ENCODE measurements at places on chromosomes 3 and 15.

- DNase-seq, result no peak
Observed at GRCh38 chr3:643376-643775, 446.8 kb downstream of the CHL1 start.

- DNase-seq, result peak; percentile 86
Observed at GRCh38 chr3:12891985-12892839, 50.8 kb upstream of the RPL32 start.

DNA sequence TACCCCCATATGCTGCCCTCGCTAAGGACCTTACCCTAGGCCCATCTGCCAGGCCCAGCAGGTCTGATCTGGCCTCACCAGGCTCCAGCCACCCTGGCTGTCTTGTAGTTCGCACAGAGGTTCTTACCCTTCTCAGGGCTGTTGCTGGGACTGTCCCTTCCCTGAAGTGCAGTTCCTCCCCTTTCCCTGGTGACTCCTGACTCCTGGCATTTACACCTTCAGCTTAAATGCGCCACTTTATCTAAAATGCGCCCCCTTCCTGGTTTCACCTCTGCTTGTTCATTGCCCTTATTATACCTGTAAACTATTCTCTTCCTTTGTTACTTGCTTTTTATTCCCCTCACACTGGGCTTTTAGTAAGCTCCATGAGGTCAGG is 835 bp upstream of the TTLL3 start:
- DNase-seq, result no peak

- DNase-seq, result no peak
Observed at GRCh38 chr3:150015901-150016300, 45.2 kb upstream of the PFN2 start.

DNA sequence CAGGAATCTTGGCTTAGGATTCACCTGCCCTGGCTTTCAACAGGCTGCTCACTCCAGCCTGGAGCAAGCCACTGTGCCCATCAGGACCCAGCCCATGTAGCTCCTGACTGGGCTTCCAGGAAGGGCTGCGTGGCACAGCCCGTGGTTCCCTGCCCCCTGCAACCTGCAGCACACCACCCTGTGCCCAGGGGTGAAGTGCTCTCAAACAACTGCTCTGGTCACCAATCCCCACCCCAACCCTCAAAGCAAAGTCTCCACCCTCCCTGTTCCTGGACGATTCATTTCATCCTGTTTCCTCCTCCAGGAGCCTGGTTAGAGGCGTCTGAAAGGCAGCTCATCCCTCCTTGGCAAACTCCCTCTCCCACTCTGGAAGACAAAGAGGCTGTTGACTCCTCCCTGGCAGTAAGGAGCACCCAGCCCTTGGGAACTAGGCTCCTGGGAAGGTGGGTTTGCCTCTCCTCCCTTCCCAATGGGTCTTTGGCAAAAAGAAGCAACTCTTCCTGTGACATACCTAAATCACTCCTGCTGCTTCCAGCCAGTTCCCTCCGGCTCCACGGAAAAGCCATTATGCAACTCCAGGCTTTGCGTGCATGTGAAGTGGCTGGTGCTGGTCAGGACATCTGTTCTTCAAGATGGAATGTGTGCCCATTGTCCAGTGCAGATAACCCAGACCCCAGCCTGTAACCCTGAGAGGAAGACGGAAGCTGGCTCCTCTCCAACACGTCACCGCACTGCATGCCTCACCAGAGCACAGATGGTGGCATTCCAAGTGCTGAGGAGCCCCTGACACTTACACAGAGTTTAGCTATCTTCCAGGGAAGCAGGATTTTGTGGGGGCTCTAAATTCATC is 29.1 kb upstream of the VIPR1 start:
- DNase-seq, result no peak

- no peak for DNase-seq
Observed at GRCh38 chr15:39144613-39145499, 436.0 kb upstream of the THBS1 start.

- peak; percentile 70 for DNase-seq
Observed at GRCh38 chr3:122890077-122890719, 95.3 kb downstream of the SLC49A4 start.

DNA sequence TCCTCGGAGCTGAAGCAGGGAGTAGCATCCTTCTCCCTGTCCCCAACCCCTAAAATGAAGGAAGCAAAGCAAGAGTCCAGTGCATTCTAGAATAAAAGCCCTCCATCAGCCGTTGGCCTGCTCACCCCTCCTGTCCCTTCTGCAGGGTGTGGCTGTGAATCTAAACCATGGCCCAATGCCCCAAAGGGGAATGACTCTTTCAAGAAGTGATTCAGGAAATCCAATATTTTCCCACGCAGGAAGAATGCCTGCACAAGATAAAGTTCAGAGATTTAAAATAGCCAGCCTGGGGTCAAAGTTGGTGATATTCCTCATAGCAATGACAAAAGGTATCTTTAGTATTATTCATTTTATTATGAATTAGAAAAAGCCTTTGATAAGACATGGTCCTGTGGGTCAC is 38.5 kb downstream of the SLCO2A1 start:
- DNase-seq, result no peak

DNA sequence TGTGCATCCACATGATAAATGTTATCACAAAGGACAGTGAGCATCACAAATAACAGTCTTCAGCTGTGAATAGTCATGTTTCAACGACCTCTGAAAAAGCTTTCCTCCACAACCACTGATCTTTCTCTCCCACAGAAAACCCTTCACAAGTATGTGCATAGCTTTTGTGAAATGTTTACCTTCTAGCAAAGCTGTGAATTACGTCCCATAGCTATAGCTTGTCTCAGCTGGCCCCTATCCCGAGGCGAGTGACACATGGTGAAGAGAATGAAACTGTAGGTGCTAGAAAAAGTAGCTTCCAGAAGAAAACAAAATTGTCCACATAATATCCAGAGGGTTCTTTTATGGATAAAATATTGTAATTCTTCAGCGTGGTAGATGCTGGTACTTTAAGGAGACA is 182.0 kb downstream of the FGF12 start:
- no peak for DNase-seq

DNA sequence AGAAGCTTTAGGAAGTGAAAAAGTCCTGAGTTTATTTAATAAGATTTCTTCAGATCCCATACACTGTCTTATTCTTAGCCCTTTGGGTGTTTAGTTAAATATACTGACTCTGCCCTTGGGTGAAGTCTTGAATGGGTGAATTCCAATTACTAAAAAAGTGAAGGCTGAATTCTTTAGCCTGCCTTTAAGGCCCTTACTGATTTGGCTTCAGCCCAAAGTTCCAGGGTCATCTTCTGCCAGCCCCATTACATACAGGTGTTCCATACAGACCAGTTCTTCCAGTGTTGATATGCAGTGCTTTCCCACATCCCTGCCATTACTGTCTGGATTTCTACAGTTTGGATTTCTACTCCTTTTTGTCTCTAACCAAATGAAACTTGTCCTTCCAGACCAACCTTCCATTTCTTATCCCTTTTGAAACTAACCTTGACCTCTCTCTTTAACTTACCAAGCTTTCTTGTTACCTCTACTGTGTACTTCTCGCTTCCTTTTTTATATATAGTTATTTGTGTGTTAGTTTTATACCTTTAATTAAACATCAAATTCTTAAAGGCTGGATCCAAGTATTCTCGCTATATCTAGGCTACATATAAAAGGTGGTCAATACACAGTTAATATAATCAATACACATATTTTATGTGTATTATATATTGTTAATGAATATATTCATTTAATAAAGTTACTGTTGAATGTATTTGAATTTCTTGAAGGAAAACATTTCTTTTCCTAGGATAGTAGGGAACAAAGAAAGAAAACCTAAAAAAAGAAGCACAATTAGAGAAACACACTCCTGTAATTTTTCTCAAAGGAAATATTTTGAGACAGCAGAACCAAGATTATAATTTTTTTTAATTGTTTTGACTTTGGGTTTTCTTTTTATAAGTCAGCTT is 15.0 kb downstream of the MBNL1 start:
- no peak for DNase-seq

DNA sequence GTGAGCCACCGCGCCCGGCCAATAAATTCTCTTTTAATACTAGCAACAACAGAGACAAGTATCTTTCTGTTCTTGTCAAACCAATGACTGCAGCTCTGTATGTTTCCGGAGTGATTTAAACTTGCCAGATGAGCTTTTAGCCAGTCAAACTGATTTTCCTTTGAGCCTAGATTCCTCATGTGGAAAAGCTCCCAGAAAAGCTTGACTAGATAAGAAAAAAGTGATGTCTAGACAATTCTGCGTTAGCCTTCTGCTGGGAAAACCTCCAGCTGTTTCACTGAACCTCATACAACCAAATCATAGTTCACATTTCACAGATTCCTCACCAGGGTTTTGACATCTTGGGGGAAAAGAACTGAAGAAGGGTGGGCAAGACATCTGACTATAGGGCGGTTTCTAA is 78.6 kb downstream of the MAGI1 start:
- DNase-seq, result no peak

GRCh38 chr3:10411598-10412332 is 90.9 kb upstream of the SEC13 start:
- no peak for DNase-seq

- DNase-seq, result peak; percentile 71
Observed at GRCh38 chr3:9793161-9793781, 389 bp downstream of the ARPC4 start.

DNA sequence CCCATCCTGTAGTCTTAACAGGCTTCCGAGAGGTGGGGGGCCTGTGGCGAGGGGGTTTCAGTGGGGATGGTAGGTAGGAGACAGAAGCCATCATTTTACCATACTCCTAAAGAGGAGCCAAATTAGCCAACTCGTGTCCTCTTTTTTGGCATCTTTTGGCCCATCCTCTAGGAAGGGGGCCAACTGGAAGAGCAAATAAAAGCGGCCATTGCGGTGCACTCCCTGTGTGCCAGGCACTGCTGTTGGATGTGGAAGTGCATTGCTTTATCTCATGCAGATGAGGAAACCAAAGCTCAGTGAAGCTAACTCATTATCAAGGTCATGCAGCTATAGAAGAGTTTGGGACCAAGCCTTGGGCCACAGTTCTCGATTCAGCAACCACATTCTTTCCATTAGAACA is 6.1 kb downstream of the SEMA4B start:
- DNase-seq, result no peak

DNA sequence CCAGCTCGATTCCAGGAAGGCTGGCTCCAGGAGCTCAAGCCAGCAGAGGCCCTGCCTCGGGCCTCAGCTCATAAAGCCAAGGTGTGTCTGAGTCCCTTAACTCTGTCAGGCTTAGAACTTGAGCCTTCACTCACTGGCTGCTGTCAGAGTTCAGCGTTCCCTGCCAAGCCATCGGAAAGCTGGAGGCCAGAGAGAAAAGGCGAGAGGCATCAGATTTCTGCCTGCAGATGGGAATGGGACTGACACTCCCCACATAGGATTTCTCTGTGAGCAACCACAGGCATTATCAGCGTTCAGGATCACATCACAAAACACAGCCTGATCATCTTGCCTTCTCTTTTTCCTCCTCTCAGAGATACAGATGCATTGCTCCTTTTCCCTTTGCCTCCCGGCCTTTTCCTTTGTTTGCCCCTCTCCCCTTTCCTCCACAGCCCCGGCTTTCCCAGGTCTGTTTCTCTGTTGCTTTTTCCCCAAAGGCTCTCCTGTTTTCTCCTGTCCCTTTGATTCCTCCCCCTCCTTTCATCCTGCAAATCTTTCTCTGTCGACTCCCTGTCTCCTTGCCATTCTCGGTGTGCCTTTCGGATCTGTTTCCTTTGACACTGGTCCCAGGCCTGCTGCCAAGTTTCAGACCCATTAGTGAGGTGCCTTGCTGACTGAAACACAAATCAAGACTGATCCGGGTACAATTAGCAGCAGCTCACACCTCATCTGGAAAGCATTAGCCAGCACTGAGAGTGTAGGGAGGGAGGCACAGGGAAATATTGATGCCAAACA is 44.5 kb upstream of the BOC start:
- no peak for DNase-seq

GRCh38 chr3:175902226-175902625 is 1043.1 kb downstream of the NAALADL2 start:
- DNase-seq, result no peak

- DNase-seq, result no peak
Observed at GRCh38 chr15:37528432-37528831, 406.0 kb upstream of the TMCO5A start.

DNA sequence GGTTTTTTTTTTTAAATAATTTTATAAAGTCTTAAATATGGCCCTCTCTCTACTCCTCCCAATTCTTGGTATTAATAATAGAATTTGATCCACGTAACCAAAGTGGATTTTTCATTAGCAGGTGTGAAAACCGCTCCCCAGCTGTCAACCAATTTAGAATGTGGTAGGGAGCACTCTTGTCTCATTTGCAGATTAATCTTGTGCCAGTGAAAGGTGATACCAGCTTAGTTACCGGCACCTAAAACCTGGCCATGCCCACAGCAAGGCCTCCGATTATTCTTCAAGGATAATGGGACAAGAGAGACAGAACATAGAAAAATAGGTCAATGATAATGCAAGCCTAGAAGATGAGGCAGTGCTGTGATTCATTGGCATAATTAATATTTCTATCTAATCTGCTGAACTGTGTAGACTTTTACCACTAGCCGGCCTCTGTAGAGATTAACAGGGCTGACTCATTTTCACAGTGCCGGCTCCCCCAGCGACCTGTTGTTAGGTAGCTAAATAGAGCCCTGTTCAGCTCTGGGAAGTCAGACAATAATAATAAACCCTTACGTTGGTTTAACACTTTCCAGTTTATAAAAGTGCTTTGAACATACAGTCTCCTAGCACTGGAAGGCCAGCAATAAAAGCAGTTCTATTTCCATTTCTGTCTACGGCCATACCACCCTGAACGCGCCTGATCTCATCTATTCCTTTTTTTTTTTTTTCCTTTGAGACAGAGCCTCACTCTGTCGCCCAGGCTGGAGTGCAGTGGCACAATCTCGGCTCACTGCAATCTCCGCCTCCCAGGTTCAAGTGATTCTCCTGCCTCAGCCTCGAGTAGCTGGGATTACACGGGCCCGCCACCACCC is 102.9 kb downstream of the SHQ1 start:
- no peak for DNase-seq

DNA sequence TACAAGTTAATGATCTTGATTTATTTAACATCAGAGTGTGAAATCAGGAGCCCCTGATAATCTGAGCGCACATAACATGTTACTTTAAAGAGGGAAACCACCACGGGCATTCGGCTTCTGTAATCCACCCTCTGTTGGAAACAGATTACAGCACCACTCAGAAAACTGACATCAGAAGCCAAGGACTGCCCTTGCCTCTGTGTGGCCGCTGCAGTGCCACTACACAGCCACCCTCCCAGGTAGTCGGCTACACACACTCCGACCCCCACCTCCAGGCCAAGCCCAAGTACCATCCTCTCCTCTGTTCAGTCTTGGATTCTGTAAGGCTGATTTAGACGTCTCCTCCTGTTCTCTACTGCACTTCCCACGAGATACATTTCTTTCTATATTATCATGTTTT is 251.7 kb downstream of the GABRB3 start:
- DNase-seq, result no peak

DNA sequence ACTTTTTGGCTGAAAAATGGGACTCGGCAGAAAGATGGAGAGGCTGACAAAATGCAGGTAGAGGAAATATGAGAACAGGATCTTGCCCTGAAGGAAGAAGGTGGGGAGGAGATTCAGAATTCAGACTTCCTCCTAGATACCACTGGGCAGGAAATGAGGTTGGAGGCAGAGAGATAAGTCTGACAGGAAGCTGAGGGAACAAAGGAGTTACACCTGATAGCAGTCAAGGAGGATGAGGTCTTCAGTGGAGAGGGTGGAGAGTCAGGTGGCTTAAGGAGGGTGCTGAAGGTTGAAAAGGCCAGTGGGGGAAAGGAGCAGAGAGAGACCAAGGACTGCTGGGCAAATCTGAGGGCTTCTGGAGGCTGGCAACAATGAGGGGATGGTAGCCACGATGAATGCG is 56.8 kb downstream of the CCR4 start:
- no peak for DNase-seq

Measured in suppressor macrophage treated with lipopolysaccharide for 4 hours (primary cell).